ENCODE measurements at places on chromosomes 2 and 18.

DNA sequence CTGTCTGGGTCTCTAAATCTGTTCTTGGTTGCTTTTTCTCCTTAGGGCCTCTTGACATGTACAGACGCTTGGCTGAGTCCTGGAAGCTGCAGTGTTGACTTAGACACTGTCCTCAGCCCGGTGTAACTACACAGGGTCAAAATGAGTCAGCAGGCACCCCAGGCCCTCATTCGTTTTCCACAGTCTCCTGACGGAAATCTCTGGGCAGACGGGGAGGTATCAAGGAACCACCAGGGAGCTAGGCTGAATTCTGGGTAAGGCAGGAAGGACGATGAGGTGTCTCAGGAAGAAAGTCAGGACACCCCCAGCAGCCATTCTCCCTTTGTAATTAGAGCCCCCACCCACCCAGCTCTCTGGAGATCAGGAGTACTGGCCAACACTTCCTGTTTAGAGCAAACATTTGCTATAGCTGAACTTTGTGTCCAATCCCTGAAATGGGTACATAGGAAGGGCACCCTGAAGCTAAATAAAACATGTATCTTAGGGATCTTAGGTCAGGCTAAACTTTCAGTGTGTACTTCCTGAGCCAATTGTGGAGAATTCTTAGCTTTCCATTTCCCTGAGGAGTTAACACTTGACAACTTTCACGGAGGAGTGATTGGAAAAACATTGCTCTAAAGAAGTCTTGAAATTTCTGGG lies 23.9 kb upstream of the EPAS1 start:
- DNase-seq: no peak

DNA sequence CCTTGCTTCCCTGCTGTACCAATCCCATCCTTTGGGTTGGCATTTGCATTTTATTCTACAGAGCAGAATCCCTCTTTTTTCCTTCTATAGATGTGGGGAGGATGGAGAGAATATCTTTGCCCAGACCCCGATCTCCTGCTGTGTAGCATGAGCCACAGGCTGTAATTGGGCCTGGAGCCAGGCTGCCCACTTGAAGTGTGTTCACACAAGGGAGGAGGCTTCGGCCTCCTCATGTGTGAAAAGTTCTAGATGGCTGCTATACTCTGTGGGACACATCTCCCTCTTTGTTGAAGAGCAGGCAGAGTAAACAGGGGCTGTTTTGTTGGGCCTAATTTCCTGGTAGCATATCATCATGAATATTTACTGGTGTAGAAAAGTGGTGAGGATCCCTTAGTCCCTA lies 126.3 kb downstream of the XRCC5 start:
- DNase-seq: no peak

- DNase-seq: peak; percentile 34
These were observed 54.0 kb downstream of the EMILIN2 start for GRCh38 chr18:2900684-2901422.

DNA sequence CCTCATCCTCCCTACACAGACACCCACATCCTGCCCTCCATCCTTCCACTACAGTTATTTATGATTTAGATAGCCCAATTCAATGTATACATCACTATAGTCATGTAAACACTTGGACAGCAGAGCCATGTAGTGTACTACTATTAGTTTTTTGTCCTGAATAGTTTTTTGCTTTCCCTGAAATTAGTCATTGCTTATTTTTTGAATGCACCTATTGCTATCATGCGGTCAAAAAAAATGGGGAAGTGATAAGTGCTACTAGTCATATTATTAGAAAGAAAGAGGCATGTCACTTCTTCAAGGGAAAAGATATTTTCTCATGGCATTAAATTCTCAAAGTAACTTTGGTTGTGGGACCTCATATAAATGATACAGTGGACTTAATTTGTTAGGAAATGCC lies 6.8 kb upstream of the GREB1 start:
- DNase-seq: no peak

DNA sequence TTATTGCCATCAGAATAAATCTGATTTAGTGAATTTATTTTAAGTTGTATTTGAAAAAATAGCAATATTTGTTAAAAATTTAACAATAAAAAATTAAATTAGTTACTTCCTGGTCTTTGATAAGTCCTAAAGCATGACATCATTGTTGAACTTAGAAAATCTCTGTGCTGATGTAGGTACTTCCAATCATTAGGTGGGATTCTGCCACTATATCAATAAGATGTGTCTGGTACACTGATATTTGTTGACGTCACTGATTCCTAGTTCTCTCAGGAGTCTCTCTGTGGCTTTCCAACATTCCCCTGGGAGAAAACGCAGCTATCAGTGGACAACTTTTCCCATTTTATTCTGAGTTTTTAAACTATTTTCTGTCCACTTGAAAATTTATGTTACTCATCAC lies 143.5 kb downstream of the GALNT13 start:
- DNase-seq: no peak

GRCh38 chr2:124283096-124283495 lies 258.0 kb downstream of the CNTNAP5 start:
- DNase-seq: no peak

- no peak for DNase-seq
These were observed 2.9 kb downstream of the NEDD4L start for GRCh38 chr18:58046794-58047555.

- no peak for DNase-seq
These were observed 311.9 kb downstream of the TXNL1 start for GRCh38 chr18:56326336-56327072.

Data from right hindlimb (tissue), 1 donor.